ENCODE measurements at places on chromosomes 6 and 20. TPM values are rescaled to one million over a fixed set of nuclear protein-coding genes. Genes with fewer than 3 reads are reported as not detected.

ZCCHC3 gene
- 28.1 TPM for total RNA-seq

- DNase-seq = no peak
These were observed 2.8 kb downstream of the BCL2L1 start for GRCh38 chr20:31719644-31720485.

DNA sequence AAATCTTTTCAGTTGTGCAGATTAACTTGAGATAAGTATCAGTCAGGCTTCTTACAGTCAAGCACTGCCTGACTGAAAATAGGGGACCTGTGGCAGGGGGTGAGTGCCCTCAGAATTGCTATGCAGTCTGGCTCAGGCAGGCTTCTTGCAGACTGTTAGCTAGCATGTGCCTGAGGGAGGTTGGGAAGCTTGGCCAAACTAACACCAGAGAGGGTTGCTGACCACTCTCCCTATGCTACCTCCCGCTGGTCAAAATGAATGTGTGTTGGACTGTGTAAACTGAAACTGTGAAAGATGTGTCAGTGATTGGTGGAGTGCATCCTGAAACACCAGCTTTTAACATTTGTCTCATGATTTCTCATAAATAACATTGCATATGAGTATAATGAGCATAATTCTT is 622.3 kb upstream of the IMPG1 start:
- DNase-seq = no peak

CTAGE9 gene
- total RNA-seq = not detected

GRCh38 chr20:32360333-32360634 is 2.2 kb downstream of the ASXL1 start:
- DNase-seq = no peak

- no peak for DNase-seq
These were observed 58.5 kb downstream of the GRM1 start for GRCh38 chr6:146087386-146087785.

TMEM151B gene
- total RNA-seq = 0.10 TPM

- no peak for DNase-seq
These were observed 284.1 kb upstream of the PLN start for GRCh38 chr6:118263921-118264486.

STMN3 gene
- total RNA-seq = 6.1 TPM

GRCh38 chr6:14910692-14911547 is 334.9 kb upstream of the JARID2 start:
- peak; percentile 34 for DNase-seq

DNA sequence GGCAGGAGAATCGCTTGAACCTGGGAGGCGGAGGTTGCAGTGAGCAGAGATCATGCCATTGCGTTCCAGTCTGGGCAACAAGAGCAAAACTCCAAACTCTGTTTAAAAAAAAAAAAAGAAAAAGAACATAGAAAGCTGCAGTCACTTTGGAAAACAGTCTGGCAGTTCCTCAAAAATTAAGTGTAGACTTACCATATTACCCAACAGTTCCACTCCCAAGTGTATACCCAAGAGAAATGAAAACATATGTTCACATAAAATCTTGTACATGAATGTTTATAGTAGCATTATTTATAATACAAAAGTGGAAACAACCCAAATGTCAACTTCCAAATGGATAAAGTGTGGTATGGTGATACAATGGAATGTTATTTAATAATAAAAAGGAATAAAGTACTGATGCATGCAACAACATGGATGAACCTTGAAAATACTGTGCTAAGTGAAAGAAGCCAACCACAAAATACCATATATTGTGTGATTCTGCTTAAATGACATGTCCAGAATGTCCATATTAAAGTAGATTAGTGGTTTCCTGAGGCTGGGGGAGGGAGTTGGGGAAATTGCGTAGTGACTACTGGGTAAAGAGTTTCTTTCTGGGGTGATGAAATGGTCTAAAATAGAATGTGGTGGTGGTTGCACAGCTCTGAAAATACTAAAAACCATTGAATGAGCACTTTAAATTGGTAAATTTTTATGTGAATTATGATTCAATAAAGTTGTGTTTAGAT is 62.9 kb downstream of the SUN5 start:
- no peak for DNase-seq

DNA sequence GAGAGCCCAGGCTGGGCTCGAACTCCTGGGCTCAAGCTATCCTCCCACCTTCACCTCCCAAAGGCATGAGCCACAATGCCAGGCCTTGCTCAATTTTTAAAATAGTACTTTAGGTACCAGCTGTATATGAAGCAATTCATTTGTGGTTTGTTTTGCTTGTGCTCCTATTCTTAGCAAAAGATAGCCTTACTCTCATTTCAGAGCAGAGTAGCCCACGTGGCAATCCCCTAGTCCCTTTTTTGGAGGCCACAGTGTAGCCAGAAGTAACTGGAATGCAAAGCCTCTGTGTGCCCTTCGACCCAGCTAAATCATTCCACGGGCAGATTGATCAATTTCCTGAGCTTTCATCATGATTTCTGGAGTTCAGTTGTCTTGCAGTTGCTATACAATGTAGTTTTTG is 372.2 kb downstream of the NRN1 start:
- DNase-seq = no peak

DNA sequence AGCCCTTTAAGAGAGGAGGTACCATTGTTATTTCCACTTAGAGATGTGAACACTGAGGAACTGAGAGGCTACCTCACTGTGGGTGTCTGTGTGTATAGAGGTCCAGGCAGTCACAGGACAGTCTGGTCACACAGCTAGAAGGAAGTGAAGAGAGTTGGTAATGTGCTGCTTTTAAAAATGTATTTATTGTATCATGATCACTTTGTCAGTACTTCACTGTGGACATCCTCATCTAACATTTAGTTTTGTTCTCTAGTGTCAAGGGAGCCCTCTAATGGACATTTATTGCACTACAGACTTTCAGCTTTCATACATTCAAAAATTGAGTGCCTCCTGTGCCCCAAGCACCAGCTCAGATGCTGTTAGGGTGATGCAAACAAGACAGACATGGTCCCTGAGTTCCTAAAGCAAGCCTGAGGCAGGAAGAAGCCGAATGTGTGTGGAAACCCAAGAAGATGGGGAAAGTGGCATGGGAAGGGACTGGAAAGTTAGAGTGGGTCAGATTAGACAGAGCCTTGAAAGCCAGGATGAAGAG is 123.0 kb downstream of the SLC16A10 start:
- DNase-seq = no peak

DNA sequence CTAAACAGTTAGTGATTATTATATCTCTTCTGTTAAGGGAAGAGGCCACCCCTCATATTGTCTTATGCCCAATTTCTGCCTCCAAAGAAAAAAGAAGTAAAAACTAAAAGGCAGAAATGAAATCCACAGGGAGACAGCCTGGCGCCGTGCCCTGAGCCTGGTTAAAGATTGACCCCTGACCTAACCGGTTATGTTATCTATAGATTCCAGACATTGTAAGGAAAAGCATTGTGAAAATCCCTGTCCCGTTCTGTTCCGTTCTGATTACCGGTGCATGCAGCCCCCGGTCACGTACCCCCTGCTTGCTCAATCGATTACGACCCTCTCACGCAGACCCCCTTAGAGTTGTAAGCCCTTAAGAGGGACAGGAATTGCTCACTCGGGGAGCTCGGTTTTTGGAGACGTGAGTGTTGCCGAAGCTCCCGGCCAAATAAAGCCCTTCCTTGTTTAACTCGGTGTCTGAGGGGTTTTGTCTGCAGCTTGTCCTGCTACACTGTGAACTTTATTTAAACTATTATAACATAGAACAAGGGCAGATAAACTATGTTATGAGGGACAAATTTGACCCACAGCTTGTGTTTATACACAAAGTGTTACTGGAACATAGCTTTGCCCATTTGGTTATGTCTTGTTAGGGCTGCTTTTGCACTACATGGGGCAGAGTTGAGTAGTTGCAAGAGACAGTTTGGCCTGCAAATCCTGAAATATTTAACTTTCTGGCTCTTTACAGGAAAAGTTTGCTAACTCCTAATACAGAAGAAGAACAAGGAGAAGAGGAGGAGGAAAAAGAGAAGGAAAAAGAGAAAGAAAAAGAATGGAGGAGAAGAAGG is 49.6 kb downstream of the CD24 start:
- no peak for DNase-seq

GRCh38 chr6:112651239-112651638 is 304.1 kb downstream of the RFPL4B start:
- DNase-seq = no peak

DNA sequence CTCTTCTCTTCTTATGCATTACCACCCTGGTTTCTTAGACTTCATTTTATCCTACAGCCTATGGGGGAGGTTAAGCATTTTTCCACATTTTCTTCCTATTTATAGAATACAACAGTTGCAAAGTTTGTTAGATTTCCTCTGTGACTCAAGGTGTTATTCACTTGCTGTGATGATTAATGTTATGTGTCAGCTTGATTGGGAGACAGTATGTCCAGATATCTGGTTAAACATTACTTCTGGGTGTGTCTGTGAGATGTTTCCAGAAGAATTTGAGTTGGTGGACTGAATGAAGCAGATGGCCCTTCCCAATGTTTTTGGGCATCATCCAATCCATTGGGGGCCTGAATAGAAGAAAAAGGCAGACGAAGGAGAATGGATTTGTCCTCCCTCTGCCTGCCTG is 131.3 kb downstream of the C6orf118 start:
- no peak for DNase-seq
